GM12891 (cell line): ENCODE measurements at places on chromosomes 7 and 10.
A peak's percentile ranks its signal among the peaks of the same experiment; 100 is the strongest.

GRCh38 chr10:49441488-49442476, 45.9 kb upstream of the DRGX start:
- peak; percentile 35 for DNase-seq

- DNase-seq, result no peak
These were observed 38.2 kb upstream of the GTF2I start for GRCh38 chr7:74619235-74619860.

- DNase-seq, result no peak
These were observed 80.9 kb upstream of the VWC2 start for GRCh38 chr7:49692516-49692915.

DNA sequence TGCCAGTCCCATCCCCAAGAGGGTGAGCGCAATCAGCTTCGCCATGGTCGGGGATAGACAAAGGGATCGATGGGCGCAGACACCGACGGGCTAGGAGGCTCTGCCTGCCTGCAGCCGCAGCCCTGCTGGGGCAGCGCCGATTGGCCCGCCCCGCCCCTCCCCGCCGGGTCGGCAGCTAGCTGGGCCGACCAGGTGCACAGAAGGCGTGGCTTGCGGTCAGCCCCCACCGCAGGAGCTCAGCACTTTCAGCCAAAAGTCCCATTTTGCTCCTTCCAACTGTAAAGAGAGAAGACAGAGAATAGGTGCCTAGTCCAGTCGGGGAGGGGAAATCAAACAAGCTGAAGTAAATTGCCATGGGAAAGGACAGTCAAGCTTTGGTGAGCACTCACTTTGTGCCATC, at the start of gene PON1:
Gene PON1, minus strand, starts transcription at position 102 of the 400 bp plus-strand sequence. Its CDS starts 57 bp downstream, at position 45.
- DNase-seq, result peak; percentile 12

DNA sequence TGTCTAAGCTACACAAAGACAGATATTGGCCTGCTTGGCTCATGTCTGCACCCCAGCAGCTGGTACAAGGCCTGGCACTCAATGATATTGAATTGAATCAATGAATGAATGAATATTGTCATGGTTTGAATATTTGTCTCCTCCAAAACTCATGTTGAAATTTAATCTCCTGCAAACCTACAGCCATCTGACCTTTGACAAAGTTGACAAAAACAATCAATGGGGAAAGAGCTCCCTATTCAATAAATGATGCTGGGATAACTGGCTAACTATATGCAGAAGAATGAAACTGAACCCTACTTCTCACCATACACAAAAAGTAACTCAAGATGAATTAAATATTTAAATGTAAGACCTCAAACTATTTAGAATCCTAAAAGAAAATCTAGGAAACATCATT, 144.7 kb downstream of the CYP26A1 start:
- no peak for DNase-seq

- no peak for DNase-seq
These were observed 1.5 kb upstream of the SFMBT2 start for GRCh38 chr10:7412237-7412927.

GRCh38 chr10:37225163-37225562, 99.8 kb downstream of the ANKRD30A start:
- DNase-seq, result no peak

- DNase-seq, result no peak
These were observed 76.9 kb downstream of the UBE2H start for GRCh38 chr7:129875745-129876411.

DNA sequence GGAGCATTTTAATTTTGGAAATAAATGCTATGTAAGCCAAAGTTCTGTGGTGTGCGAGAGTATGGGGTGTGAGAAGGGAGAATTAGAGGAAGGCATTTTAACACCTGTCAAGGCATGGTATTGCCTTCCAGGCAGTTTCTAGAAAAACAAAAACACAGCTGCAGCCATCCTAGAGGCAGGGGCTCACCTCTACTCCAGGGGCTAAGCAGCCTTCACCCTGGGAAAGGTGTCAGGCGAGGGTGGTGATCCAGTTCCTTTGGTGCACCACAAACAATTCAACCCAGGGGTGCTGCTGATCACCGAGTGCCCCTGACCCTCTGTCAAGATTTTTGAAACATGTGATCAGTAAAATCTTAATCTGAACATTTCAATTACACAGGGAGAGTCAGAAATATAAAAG, 59.2 kb upstream of the GPR26 start:
- no peak for DNase-seq
